ENCODE measurements at places on chromosomes 12 and 14.
A peak's percentile ranks its signal among the peaks of the same experiment; 100 is the strongest.

- DNase-seq: no peak
Observed at GRCh38 chr14:56474419-56475022, 105.1 kb upstream of the TMEM260 start.

DNA sequence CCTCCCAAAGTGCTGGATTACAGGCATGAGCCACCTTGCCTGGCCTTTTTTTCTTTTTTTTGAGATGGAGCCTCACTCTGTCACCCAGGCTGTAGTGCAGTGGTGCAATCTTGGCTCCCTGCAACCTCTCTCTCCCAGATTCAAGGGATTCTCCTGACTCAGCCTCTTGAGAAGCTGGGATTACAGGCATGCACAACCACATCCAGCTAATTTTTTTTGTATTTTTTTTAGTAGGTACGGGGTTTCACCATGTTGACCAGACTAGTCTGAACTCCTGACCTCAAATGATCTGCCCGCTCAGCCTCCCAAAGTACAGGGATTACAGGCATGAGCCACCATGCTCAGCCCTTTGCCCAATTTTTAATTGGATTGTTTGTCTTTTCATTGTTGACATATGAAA lies 58.0 kb downstream of the SINHCAF start:
- no peak for DNase-seq

DNA sequence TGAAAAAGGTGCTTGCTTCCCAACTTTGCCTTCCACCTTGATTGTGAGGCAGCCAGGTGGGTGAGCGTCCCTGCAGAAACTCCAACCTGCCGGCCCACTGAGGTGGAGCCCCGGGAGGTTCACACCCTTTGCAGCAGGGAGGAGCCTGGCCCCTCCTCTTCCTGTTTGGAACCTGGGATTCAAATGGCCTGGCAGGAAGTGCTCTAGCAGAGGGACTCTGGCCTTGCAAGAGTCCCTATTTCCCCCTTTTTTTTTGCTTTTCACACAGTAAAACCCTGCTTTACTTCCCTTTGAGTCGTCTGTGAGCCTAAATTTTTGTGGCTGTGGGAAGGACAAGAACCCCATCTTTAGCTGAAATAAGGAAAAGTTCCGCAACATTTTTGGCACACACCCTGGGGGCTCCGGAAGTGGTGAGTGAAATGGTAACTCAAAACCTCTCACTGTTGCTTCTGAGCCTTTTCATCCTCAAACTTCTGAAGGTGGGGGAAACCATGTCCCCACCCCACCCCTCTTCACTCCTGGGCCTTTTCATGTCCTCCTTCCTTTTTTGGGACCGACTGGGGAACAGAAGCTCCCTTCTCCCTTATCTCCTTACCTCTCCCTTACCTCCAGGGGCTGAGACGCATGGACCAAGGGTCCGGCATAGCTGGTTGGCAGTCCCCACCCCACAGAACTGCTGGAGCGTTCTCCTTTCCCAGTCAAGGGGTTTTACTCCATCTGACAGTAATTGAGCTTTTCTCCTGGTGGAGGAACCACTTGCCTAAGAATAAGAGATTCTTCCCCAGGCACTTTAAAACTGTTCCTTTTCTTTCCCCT lies 102.0 kb downstream of the KCNMB4 start:
- DNase-seq: no peak

DNA sequence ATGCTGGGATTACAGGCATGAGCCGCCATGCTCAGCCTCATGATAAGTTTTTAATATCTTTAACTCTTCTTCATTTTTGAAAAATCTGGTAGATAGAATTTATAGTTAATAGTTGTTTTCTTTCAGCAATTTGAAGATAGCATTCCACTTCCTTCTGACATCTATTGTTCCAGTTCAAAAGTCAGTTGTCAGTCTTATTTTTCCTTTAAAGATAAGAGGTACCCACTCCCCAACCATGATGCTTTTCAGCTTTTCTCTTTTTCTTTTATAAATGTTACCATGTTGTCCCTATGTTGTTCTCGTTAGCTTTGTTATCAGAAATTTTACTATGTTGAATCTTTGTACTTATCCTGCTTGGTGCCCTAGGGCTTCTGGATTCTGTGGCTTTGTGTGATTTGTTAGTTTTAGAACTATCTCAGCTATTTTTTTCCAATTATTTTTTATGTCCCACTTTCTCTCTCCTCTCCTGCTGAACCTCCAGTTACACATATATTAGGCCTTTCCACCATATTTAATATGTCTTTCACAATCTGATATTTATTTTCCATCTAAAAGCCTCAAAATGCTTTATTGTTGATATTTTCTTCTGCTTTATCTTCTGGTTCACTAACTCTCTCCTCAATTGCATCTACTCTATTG lies 181.6 kb upstream of the FOXN3 start:
- DNase-seq: no peak

DNA sequence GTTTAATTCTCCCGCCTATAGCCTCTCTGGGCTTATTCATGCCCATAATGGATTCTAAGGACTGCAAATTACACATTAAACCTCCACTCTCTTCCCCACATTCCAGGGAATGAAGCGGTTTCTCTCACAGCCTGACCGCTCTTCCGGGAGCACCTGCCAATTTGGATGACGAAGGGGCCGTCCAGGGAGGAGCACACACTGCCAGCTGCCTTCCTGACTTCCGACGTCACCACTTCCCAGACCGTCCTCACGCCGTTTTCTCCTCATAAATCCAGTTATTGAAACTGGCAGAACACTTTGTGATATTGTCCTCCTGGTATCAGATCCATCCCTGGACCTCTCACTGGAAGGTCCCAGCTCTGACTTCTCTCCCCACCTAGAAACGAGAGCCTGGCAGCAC lies 87.6 kb downstream of the GCH1 start:
- peak; percentile 70 for DNase-seq

DNA sequence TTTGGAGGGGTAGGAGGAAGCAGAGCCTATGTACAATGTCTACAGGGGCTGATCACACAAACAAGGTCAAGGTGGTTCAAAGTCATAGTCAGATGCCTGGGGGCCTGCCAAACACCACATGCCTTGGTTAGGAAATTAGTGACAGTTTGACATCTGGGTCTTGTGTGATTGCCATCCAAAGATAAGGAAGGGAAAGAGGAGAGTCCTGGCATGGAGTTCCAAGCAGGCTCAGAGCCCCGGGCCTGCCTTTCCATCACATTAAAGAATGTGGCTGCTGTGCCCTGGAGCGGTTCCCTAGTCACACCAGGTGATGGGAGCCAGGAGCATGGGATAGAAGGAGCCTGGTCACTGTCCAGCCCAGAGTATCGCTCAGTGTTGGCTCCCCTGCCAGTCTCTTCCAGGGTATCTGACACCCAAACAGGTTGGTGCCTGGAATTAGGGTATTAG lies 53.6 kb upstream of the BCL2L14 start:
- DNase-seq: no peak

GRCh38 chr12:62106547-62107185 lies 153.5 kb upstream of the USP15 start:
- no peak for DNase-seq

GRCh38 chr12:89390802-89391673 lies 38.7 kb upstream of the DUSP6 start:
- DNase-seq: no peak

- no peak for DNase-seq
Observed at GRCh38 chr14:40003773-40004172, 571.5 kb upstream of the FBXO33 start.
